ENCODE measurements at places on chromosomes 4 and X.

GRCh38 chrX:71167031-71167781 lies 22.6 kb downstream of the NLGN3 start:
- no peak for DNase-seq

DNA sequence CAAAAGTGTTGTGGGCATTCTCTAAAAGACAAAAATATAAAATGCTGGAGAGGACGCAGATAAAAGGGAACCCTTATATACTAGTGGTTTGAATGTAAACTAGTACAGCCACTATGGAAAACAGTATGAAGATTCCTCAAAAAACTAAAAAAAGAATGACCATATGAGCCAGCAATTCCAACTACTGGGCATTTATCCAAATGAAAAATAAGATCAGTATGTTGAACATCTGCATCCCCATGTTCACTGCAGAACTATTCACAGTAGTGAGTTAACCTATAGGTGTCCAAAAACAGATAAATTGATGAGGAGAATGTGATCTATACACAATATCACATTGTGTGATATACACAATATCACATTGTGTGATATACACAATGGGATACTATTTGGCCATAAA lies 1615.3 kb downstream of the PCDH18 start:
- DNase-seq: no peak

DNA sequence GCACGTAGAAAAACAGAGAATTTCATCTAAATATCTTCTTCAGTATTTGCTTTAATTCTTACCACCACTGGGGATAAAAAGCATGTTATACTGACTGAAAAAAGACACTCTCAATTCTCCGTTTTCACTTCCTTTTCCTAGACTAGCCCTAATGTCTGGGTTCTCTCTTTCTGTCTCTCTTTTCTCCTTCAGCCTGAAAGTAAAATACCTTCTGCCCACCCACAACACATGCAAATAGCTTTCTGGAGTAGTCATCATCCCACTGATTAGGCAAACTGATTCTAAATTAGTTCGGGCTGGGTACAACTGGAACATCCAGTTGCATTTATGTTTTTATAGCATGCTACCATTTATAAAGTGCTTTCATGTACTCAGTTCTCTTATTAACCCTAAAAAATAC lies 142.4 kb upstream of the ANKRD50 start:
- no peak for DNase-seq

GRCh38 chrX:41033299-41033698 lies 51.9 kb upstream of the USP9X start:
- no peak for DNase-seq

DNA sequence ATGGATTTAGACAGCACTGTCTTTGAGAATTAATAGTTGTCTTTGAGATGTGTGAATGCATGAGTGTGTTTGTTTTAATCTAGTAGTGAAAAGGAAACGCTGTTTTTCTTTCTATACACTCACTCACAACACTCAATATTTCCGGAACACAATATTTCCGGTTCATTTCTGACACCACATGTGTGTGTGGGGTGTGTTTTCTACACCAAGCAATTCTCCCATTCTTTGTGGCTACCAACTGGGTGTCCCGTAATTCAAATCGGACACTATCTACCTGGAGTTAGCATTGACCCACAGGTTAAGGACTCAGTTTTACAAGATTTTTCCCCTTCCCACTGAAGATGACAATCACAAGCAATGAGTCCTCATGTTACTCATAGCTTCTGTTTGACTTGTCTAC lies 113.9 kb downstream of the SNCA start:
- no peak for DNase-seq

DNA sequence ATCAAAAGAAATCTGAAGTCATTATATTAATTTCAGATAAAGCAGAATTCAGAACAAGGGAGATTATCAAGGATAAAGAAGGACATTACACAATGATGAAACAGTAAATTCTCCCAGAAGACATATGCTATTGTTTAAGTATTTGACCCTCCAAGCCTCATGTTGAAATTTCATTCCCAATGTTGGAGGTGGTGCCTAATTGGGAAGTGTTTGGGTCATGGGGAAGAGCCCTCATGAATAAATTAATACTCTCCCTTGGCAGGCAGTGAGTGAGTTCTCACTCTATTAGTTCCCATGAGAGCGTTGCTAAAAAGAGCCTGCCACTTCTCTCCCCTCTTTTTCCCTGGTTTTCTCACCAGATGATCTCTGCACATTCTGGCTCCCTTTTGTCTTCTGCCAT lies 249.9 kb upstream of the GRIA3 start:
- no peak for DNase-seq

DNA sequence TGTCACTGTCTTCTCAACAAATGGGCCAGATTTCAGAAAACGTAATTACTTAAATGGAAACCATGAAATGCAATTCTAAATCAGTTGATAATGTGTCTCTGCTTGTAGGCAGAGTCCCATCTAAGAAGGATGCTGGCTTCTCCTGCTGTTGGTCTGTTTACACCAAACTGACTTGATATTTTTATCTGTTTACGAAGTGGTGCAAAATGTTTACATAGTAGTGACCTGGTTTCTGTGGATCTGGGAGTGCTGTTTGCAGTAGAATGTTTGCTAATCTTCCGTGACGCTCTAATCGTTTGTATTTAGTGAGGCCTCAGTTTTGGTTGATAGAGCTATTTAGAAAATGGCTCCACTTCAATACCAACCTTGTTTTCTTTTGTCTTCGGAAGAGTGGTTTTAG lies 213.5 kb downstream of the VEGFC start:
- no peak for DNase-seq

DNA sequence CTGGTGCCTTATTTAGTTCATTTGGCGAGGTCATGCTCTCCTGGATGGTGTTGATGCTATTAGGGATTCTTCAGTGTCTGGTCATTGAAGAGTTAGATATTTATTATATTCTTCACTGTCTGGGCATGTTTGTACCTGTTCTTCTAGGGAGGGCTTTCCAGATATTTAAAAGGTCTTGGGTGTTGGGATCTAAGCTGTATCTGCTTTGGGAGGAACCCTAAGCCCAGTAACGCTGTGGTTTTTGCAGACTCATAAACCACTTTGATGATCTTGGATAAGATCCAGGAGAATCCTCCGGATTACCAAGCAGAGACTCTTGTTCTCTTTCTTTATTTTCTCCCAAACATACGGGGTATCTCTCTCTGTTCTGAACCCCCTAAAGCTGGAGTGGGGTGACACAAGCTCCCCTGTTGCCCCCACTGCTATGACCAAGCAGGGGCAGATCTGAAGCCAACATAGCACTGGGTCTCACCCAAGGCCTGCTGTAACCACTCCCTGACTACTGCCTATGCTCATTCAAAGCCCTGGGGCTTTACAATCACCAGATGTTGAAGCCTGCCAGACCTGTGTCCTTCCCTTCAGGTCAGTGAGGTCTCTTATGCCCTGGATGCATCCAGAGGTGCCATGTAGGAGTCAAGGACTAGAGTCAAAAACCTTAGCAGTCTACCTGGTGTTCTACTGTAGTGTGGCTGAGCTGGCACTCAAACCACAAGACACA lies 187.6 kb downstream of the GUCY2F start:
- DNase-seq: no peak

- DNase-seq: no peak
These were observed 45.7 kb downstream of the AFM start for GRCh38 chr4:73527196-73527595.

DNA sequence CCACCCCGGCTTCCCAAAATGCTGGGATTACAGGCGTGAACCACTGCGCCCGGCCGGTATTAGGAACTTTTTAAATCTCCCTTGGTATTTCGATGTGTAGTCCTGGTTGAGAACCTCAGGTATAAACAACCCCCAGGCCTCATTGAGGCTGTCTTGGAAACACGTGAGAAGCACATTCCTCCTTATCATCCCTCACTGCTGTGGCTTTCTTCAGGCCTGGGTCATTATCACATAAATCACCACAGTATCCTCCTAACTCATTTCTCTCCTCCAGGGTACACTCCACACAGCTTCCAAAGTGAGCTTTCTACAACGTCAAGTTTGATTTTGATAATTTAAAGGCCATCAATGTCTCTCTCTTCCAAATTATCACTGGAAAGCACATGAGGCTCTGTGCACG lies 198.2 kb downstream of the DCHS2 start:
- no peak for DNase-seq

- DNase-seq: no peak
These were observed 4.1 kb downstream of the SH3RF1 start for GRCh38 chr4:169266661-169267060.

DNA sequence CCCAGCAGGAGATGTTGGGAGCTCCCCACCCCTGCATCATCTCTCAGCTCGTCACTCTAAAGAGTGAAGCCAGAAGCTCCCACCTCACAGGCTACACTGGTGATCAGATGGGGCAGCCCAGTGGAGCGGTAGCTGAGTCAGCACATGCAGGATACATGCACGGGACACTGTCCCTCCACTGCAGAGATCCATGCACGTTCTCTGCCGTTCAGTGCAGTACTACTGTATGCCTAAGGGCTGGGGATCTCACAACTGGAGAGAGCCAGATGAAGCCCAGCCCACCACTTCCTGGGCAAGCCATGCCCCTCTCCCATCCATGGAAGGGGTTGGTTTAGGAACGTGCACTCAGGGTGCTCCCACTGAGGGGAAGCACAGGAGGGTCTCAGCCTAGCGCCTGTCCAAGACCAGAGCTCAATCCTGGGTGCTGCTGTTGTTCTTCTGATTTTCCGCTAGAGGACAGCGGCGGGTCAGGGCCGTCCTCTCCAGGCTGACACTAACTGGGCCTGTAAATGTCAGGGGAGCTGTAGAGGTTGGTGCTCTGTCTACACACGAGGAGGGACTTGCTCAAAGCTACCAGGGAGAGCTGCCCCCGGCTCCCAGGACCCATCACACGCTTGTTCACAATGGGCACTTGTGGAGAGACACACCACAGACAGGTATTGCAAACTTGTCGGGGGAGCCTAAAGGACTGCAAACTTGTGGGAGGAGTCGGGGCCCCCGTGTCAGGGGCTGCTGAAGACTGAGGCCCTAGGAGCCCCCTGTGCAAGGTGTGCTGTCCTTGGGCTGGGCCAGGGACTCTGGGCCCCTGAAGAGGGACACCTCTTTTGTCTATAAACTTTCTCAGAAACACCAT lies 18.2 kb upstream of the ABLIM2 start:
- DNase-seq: peak; percentile 48

DNA sequence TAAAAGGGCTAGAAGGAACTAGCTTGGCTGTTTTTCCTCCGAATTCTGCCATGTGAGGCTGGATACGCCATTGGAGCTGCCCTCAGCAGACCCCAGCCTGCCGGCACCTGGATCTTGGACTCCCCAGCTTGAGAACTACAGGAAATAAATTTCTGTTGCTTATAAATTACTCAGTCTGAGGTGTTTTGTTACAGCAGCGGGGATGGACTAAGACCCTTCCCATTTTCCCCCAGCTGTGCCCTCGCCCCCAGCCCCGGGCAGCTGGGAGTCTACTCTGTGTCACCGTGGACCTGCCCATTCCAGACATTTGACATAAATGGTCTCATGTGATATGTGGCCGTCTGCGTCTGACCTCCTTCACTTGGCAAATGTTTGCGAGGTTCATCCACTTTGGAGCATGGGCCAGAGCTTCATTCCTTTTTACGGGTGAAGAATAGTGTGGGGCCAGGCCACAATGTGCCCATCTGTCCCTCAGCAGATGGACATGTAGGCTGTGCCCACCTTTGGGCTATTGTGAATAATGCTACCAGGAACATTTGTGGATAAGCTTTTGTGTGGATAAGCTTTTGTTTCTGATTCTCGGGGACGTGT lies 30.7 kb upstream of the SPON2 start:
- no peak for DNase-seq

DNA sequence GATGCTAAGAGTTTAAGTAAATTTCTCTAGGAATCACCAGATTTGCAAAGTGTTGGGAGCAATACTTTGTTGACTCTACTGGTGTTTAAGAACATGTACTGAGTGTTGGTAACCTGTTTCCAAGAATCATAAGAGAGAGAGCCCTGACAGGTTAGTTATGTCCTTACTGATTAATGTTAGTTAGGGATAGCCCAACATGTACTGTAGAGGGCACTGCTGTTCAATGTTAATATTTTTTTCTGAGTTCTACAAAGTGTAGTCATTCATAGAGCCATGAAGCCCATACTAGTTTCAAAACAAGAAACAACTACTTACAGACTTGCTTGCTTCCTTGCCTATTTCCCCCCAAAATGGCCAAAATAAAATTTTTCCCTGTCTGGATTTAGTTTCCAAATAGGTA lies 11.9 kb downstream of the TMPRSS11D start:
- DNase-seq: no peak

DNA sequence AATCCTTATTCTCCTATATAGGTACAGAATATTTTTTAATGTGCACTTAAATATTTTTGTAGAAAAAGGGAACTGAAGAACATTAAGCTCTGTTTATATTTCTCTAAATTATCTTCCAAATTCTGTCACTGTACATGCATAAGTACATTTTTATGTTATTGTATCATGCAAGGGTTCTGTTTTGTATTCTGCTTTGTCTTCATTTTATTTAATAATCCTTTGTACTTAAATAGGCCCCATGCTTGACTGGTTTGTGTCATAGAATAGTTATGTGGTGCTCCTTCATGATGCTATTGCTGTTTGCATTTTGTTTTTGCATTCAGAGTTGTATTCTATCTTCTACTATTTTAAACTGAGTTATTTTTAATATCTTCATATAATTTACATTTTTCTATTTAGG lies 111.9 kb upstream of the EDNRA start:
- DNase-seq: no peak

GRCh38 chrX:133747196-133747595 lies 238.2 kb downstream of the GPC3 start:
- DNase-seq: no peak

DNA sequence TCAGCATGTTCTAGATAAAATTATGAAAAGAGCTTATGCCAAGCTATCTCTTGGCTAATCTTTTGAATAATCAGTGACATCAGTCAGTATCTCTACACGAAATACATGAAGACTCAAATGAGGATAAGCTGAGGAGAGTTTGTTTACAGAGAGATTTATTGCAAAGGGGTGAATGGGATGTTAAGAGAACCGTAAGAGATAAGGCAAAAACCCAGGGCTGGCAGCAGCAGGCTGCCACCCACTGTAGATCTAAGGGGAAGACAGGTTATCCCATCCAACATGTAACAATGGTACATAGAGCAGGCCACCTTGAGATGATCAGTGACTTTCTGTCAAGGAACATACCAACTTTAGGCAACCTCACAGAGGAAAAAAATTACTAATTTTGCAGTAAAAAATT lies 432.1 kb upstream of the NR3C2 start:
- DNase-seq: no peak

GRCh38 chrX:121050781-121051180 lies 3.4 kb downstream of the GLUD2 start:
- DNase-seq: no peak

DNA sequence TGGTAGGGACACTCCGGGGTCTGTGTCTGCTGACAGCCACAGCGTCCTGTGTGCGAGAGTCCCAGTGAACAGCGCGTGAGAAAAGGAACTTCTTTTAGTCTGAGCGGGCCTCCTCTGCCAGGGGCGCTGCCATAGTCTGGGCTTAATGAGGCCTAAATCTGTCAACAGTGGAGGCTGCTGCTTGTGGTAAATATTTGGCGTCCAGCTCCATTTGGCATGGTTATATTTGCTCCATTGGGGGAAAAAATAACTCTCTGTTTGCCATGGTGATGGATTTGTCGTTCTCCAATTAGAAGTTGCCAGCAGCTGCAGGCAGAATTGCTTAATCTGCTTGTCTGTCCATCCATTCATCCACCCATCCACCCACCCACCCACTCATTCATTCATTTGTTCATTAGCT lies 71.4 kb upstream of the PSAPL1 start:
- no peak for DNase-seq
